ENCODE measurements at places on chromosomes 3 and 15. TPM values are rescaled to one million over a fixed set of nuclear protein-coding genes. Genes with fewer than 3 reads are reported as not detected.

UACA gene
- 1.3 TPM for total RNA-seq

CTXN2 gene
- total RNA-seq = 0.05 TPM

NIPA2 gene
- total RNA-seq = 60.1 TPM

PLA2G4D gene
- total RNA-seq = not detected

CHRNA7 gene
- total RNA-seq = 0.25 TPM

Measured in activated T-helper 2 cell treated with anti-CD3 and anti-CD28 coated beads, Interferon-gamma antibody, Interleukin-2, Interleukin-4, amounts not matched to agents 10 μg/mL and 5 μg/mL and 100 μg/mL, durations not matched to agents 14 hours and 24 hours and 36 hours (primary cell).